Brain microvascular endothelial cell (primary cell): ENCODE measurements at places on chromosomes 12 and 14.

DNA sequence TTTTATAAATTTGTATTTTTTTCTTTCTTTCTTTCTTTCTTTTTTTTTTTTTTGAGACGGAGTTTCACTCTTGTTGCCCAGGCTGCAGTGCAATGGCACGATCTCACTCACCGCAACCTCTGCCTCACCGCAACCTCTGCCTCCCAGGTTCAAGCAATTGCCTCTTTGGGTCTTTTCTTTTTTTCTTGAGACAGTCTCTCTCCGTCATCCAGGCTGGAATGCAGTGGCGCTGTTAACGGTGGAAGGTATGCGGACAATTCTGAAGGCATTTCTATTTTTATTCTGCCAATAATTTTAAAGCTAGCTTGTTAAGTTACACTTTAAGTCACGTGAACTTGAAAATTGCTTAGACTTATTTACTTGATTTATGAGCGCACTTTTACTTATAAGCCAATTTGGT, 8.8 kb upstream of the PHC1 start:
- DNase-seq = no peak

DNA sequence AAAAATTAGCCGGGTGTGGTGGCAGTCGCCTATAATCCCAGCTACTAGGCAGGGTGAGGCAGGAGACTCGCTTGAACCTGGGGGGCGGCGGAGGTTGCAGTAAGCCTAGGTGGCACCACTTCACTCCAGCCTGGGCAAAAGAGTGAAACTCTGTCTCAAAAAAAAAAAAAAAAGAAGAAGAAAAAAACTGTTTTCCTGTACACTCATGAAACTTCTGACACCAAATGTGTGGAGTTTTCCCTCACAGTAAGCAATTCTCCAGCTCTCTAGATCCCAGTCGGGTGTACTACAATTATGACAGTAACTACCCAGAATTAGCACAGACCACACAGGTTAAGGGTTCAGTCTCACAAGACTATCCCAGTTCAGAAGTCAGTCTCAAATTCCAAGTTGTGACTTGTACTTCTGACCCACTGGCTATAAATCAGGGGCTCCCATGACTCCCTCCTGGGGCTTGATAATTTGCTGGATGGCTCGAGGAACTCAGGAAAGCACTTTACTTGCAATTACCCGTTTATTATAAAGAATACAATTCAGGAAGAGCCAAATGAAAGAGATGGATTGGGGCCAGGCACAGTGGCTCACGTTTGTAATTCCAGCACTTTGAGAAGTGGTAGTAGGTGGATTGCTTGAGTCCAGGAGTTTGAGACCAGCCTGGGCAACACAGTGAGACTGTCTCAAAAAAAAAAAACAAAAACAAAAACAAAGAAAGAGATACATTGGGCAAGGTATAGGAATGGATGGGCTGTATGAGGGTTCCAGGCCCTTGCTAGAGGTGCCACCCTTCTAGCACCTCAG, 12.4 kb upstream of the ARF6 start:
- DNase-seq = no peak

DNA sequence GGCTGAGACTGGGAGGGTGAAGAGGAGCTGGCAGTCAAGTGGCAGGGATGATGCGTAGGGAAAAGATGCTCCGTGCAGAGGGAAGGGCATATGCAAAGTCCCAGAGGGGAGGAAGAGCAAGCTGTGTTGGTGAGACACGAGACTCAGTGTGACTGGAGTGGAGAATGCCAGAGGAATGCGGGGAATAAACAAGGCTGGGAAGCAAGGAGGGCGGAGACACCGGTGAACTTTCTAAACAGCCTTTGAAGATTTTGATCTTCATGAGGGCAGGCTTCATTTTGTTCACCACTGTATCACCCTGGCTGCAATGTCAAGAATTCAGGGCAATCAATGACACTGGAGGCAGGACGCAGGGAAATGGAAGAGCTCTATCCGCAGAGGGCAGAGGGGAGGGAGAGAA, 535.8 kb downstream of the FUT8 start:
- DNase-seq = no peak

DNA sequence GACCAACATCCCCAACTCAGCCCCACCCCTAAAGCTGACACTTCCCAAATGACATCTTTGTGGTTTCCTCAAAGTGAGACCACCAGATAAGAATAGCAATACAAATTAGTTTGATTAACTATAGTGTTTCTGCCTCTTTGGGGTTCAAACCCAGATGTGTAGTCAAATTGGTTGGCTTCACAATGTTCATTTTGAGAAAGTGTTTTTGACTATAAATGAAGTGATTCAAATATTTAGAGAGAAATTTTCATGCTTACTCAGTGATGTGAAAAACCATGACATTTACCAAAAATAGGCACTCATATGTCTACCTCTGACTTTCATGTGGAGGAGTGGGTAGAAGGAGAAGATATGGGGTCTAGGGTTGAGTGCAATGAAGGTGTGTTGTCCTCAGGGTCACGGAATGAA, 218.4 kb downstream of the BCAT1 start:
- no peak for DNase-seq

DNA sequence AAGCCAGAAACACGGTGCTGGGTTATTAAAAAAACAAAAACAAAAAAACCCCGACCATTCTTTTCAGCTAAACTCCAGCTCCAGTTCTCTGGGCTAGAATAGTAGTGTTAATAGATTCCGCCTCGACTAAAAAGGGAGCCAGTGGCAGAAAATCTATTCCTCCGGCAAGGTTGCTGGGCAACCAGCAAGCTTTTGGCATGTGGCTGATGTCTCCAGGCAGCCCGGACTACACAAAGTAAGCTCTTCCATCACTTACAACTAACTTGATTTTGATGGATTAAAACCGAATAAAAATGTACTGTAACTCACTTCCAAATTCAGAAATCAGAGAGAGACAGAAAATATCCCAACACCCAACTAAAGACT, 126.4 kb upstream of the FOXN3 start:
- DNase-seq = no peak

- no peak for DNase-seq
These were observed 115.9 kb downstream of the ETV6 start for GRCh38 chr12:11765421-11765816.

DNA sequence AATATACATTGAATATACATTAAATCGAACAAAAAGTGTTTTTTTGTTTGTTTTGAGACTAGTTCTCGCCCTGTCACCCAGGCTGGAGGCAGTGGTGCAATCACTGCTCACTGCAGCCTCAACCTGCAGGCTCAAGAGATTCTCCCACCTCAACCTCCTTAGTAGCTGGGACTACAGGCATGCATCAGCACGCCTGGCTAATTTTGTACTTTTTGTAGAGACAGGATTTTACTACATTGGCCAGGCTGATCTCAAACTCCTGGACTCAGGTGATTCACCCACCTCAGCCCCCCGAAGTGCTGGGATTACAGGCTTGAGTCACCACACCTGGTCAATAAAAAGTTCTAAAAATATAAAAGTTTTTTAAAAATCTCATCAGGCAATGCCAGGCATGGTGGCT, 10.2 kb upstream of the RNF212B start:
- DNase-seq = no peak

DNA sequence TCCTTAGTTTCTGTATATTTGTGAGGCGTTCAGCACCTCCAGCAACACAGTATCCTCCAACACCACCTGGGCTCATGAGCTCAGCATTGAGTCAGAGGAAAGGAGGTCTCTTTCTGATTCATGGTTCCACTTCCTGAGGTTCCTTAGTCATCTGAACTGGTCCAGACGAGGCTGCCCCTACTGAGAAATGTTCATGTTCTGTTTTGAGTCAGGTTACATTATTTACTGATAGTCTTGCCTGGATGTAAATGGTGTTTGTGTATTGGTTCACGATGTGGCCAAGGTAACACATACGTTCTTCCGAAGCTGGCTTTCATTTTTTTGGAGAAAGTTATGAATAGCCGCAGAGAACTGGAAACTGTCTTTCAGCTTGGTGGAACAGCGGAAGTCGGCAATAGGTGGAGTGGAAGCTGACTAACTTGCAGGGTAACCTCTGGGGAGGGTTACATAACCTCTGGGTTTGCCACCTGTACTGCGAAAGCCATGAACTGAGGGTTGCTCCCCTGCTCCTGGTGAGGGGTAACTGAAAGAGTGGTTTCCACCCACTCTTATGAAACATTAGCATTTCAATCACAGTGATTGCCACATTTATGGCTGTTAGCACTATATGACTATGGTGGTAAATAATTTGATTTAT, 42.2 kb upstream of the MANSC4 start:
- DNase-seq = peak; percentile 91

GRCh38 chr12:2575245-2575644, 219.5 kb upstream of the FKBP4 start:
- DNase-seq = no peak

- DNase-seq = peak; percentile 25
These were observed 35.2 kb upstream of the KITLG start for GRCh38 chr12:88615490-88615889.

GRCh38 chr12:120496413-120497340, 764 bp downstream of the DYNLL1 start:
- DNase-seq = peak; percentile 47

- DNase-seq = no peak
These were observed 802 bp upstream of the TMPRSS12 start for GRCh38 chr12:50841716-50842531.

GRCh38 chr14:99579120-99579836, 24.7 kb downstream of the CCDC85C start:
- DNase-seq = no peak

DNA sequence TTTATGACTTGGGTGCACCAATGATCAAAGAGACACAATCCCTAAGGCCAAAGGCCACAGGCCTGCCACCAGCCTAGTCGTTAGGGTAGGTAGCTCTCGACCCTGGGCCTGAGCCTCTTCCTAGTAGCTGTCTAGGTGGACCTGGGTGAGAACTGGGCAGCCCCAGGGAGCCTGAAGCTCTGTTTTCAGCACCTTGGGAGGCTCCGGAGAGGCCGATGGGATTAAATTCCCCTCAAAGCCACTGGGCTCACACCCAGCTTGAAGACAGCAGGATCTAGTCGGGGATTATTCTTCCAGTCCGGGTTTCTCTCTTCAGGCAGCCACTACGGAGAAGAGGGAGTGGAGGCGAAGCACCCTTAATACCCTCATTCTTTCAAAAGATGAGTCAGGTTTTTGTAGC, 79.8 kb downstream of the TMEM260 start:
- no peak for DNase-seq
